ENCODE measurements at places on chromosomes 12 and 14.

- no peak for DNase-seq
Measured at GRCh38 chr12:29726741-29727348, 56.9 kb downstream of the TMTC1 start.

DNA sequence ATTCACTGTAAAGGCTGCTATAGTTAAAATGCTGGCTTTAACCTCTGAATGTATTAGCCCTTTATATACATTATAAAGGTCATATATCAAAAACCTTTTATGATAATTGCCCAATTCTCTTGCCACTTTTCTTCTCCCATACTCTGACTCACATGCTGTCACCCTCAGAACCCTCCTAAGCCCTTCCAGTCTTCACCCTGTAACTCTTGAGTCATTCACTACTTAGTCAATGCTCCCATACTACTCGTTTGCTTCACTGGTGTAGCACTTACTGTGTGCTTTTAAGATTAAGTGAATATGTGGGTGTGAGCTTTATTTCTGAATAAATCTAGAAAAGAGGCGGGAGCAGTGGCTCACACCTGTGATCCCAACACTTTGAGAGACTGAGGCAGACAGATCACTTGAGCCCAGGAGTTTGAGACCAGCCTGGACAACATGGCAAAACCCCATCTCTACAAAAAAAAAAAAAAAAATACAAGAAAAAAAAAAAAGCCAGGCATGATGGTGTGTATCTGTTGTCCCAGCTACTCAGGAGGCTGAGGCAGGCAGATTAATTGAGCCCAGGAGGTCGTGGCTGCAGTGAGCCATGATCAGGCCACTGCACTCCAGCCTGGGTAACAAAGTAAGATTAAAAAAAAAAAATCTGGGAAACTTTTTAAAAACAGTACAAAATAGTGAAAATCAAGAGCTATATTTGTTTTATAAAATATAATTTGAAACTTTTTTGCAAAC lies 37.6 kb downstream of the SPATA7 start:
- DNase-seq: no peak

- no peak for DNase-seq
Measured at GRCh38 chr12:52351196-52352059, 15.9 kb downstream of the KRT85 start.

DNA sequence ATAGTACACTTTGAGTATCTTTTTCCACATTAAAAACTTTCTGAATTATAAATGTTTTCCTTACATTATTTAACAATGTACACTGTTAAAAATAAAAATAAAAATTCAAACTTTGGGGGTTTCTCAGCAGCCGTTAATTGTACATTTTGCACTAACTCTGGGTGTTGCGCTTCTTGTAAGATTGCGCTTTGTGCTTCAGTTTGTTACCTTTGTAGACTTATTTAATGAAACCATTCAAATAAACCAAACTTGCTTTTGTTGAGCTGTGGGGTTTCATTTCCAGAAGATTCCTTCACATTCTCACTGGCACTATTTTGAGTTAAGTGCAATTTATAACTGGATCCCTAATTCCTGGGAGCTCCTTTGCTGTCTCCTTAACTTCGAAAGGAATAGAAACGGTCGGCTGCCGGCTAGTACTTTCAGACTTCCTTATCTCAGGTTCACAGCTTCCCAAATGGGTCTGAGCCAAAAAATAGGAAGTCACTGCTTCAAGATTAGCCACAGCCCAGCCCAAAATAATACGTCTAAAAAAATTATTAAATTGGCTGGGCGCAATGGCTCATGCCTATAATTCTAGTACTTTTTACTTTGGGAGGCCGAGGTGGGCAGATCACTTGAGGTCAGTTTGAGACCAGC lies 38.2 kb downstream of the RAD52 start:
- no peak for DNase-seq

- no peak for DNase-seq
Measured at GRCh38 chr14:64848239-64848638, 31.5 kb downstream of the SPTB start.

GRCh38 chr12:42124764-42125387 lies 19.8 kb downstream of the GXYLT1 start:
- DNase-seq: no peak

DNA sequence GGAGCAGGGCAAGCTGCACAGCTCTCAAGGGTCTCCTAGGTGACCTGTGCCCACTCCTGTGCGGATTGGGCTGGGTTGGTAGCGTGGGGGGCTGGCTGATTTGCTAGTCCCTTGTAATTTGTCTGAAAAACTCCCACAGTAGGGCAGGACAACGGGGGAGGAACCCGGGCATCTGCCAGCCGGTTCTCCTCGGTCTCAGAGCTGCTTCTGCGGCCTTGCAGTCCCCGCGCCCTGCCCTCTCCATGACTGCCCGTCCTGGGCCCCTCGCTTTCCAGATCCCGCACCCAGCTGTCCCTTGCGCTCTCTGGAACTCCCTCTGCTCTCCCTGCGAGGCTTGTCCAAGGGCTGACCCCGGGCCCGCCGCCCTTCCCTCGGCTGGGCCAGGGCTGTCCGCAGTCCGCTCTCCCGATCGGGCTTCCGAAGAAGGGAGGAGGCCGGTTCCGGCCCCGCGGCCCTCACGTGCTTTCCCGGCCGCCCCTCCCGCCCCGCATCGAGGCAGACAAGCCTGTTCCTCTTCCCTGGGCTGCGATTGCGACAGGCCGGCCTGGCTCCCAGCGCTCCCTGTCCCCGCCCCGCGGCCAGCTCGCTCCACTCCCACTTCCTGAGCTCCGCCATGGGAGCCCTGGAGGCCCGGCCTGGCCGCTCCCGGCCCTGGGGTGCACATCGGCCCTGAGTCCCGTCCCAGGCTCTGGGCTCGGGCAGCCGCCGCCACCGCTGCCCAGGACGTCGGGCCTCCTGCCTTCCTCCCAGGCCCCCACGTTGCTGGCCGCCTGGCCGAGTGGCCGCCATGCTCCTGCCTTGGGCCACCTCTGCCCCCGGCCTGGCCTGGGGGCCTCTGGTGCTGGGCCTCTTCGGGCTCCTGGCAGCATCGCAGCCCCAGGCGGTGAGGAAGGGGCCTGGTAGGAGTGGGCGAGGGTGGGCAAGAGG lies at the start of gene LTBR:
TSS of gene LTBR (plus strand) at position 591 of the 927 bp plus-strand sequence. CDS start at position 788, 197 bp downstream.
- no peak for DNase-seq

DNA sequence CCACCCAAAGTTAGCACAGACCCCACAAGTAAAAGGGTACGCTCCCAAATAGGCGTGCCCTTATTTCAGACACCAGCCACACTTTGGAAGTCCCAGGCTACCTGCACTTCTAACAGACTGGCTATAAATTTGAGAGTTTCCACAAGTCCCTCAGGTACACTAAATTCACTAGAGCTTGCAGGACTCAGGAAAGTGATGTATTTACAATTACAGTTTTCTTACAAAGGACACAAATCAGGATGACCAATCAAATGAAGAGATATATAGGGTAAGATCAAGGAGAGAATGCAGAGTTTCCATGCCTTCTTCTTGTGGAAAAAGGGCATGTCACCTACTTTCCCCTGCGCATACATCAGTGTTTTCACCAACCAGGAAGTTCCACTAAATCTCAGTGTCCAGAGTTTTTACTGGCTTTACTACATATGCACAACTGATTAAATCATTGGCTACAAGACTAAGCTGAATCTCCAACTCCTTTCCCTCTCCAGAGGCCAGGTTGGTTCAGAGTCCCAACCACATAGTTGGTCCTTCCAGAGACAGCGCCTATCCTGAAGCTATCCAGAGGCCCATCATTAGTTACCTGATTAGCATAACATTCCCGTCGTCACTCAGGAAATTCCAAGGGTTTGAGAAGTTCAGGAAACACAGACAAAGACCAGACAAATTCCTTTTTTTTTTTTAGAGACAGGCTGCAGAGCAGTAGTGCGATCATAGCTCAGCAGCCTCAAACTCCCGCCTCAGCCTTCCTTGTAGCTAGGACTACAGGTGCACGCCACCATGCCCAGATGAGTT lies 84.2 kb downstream of the DENND5B start:
- no peak for DNase-seq

Measured in NCI-H1092 (cell line).